ENCODE measurements at places on chromosomes 5 and 9. TPM values are rescaled to one million over a fixed set of nuclear protein-coding genes. Genes with fewer than 3 reads are reported as not detected.

ABO gene
- not detected for total RNA-seq

SPOCK1 gene
- total RNA-seq: 53.9 TPM

HAUS6 gene
- 4.0 TPM for total RNA-seq

HSPA4 gene
- total RNA-seq: 73.6 TPM

FOXI1 gene
- not detected for total RNA-seq

ANKRD34B gene
- total RNA-seq: not detected

PLAC8L1 gene
- not detected for total RNA-seq

NPR3 gene
- 74.7 TPM for total RNA-seq

ACSL6 gene
- under 0.01 TPM for total RNA-seq

PAIP1 gene
- total RNA-seq: 44.8 TPM

PAEP gene
- not detected for total RNA-seq

PCDHGA3 gene
- 1.9 TPM for total RNA-seq

HMMR gene
- 0.86 TPM for total RNA-seq

BTNL3 gene
- not detected for total RNA-seq

GFI1B gene
- total RNA-seq: not detected

WDR41 gene
- 113 TPM for total RNA-seq

PCDHGB3 gene
- 5.1 TPM for total RNA-seq

All from bronchial smooth muscle cell (primary cell).